Iris pigment epithelial cell (primary cell): ENCODE measurements at places on chromosomes 2 and 18.
A peak's percentile ranks its signal among the peaks of the same experiment; 100 is the strongest.

GRCh38 chr2:28670856-28671255 is 80.8 kb upstream of the PPP1CB start:
- DNase-seq: no peak

GRCh38 chr18:22566703-22567420 is 149.1 kb upstream of the CTAGE1 start:
- no peak for DNase-seq

GRCh38 chr2:153476816-153477635 is 1.5 kb downstream of the RPRM start:
- no peak for DNase-seq

- no peak for DNase-seq
These were observed 757.7 kb downstream of the KCNJ3 start for GRCh38 chr2:155456222-155456621.

- DNase-seq: peak; percentile 11
These were observed 120.9 kb upstream of the CCDC195 start for GRCh38 chr2:224837066-224837465.

DNA sequence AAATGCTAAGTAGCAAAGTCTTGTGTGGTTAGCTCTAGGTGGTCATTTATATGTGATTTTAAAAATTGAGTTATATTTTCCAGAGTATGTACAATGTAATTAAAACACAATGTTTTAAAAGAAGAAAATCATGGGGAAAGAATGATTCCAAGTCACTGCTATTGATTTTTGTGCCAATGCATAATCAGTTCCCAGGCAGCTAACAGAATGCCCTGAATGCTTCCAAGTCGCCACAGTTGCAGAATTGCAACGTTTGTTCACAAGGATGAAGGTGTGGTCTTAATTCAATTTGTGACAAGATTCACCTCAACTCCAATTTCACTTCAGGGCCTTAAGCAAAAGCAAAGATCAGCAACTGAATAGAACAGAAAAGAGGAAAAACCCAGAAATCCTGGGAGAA is 200.4 kb downstream of the SPP2 start:
- no peak for DNase-seq

DNA sequence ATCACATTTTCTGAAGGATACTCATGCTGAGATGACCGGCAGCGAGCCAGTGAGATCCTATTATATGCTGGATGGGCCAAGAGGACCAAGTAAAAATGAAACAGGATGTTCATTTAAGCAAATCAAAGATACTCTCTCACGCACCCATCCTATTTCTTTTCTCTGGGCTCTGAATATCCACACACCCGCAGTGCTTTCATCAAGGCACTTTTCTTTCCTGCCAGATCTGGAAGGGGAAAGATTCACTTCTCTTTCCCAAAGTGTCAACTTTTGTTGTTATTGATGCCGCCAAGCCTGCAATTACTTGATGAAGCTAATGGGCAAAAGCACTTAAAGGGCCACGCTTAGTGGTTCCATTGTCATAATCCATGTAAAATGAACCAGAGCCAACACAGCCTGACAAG is 191.9 kb upstream of the CHAC2 start:
- no peak for DNase-seq

GRCh38 chr2:88011011-88011410 is 5.3 kb downstream of the RNU2-63P start:
- DNase-seq: no peak

DNA sequence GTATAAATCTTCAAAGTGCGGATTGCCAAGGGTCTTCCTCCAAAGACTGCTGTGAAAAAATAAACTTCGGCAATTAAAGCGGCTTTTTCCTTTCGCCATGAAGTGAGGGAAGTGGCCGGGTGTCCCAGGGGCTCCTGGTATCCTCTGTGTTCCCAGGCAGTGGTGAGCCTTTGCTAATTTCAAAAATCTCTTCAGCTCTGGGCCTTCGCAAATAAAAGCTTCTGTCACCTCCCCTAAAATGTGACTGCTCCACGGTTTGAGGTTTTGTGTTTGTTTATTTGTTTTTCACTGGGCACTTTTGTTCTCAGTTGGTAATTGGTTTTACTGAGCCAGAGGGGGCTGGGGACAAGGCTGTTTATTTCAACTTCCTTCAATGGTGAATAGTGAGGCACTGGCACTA is 270.1 kb upstream of the POU3F3 start:
- no peak for DNase-seq

DNA sequence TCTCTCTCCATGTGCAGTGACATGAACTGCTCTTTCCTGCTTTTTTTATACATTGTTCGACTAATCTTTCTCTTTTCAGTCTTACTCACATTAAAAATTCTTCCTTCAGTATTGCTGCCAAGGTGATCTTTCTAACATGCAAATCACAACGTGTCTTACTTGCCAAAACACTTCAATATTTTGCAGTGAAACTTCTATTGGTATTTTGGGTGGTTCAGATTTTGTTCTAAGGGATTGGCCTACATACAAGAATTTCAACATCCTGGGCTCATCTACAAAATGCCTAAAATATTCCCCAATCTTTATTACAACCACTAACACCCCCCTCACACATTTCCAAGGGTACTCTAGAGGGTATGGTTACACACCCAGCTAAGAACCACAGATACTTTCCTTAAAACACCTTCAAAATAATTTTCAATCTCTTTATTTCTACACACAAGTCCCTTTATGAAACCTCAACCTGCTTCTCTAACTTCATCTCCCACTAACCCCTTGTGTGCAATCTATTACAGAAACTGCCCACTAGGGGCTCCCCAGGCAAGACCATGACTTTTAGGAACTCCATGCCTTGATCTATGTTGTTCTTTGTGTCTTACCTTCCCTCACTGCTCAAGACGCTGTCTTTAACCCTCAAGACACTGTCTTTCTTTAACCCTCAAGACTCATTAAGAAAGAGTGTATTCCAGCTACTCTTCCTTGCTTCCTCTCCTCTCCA is 50.9 kb downstream of the COL3A1 start:
- DNase-seq: no peak

- no peak for DNase-seq
These were observed 457.2 kb upstream of the TRIB2 start for GRCh38 chr2:12259493-12259892.

DNA sequence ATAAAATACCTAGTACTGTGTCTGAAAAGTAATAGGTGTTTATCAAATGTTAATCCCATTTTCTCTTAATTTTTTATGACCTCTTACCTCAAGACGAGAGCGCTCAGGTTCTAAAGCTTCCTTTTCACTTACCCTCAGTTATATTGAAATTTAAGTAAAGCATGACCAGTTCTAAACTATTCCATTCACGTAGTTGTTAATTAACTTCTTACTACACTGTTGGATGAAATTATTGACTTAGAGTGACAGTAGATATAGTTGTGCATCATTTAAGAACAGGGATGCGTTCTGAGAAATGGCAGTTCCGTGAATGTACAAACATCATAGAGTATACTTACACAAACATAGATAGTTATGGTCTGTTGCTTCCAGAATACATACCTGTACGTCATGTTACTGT is 20.1 kb upstream of the HTR2B start:
- no peak for DNase-seq

GRCh38 chr2:84641021-84641420 is 124.7 kb downstream of the DNAH6 start:
- peak; percentile 2 for DNase-seq

DNA sequence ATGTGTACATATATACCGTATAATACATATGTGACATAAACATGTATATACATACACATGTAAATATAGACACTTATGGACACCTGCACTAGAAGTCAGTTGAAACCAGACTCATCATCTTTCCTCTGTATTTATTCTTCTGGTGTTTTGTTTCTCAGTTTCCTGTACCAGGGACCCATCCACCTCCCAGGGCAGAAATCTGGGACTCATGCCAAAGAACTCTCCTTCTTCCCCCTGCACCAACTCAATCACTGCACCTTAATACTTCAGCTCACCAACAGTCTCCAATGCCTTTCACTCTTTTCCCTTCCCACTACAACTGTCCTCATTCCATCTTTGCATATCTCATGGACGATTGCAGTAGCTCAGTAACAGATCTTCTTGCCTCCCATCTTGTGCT is 428.0 kb downstream of the FBXO15 start:
- no peak for DNase-seq

DNA sequence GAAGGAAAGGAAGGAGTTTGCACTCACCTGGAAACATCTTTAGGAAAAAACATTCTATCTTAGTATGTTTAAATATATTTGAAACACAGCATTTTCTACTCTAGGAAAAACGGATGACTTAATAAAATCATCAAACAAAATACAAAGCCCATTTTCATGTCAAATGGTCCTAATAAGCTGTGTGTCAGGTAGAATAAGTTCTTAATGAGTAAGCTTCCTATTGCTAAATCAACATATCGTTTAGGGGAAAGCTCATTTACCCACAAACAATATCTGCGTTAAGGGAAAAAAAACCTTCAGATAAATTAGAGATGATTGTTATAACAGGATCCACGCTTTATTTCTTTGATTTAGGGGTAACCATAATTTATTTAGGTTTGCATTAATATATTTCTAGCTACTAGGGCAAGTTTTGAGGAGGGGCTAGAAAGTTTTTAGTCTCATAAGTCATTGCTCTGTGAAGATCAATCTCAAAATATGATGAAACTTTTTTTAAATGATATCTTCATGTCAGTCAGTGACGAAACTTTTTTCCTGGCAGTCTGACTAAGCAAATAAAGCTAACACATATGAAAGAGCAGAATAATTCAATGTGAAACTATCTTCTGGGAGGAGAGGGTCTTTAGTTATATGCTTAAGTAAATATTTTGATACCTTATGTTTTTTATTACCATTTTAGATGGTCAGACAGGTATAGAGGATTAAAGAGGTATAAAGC is 147.1 kb downstream of the WDSUB1 start:
- DNase-seq: peak; percentile 88

DNA sequence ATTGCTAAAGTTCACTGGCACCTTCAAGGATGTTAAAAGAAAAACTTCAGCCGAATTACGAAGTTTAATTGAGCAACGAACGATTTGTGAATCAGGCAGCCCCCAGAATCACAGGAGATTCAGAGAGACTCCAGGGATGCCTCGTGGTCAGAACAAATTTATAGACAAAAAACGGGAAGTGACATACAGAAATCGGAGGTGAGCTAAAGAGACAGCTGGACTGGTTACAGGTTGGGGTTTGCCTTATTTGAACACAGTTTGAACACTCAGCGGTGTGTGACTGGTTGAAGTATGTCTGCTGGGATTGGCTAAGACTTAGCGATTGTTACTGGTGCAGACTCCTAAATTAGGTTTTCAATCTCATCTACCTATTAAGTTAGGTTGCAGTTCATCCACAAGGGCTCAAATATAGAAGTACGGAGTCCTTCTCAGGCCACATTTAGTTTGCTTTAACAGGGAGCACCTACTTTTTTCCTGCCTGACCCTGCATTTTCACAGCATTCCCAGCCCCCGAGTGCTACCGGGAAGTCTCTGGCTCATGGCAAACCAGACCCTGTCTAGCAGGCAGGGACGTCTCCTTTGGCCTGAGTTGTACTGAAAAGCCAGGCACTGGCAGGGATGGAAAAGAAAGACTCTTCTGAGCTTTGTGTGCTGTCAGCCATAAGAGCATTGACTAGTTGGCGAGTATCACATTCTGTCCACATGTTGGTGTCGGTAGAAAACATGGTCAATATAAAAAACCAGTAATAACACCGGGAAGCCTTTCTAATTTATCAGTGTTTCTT is 41.1 kb downstream of the CDCA7 start:
- DNase-seq: no peak

DNA sequence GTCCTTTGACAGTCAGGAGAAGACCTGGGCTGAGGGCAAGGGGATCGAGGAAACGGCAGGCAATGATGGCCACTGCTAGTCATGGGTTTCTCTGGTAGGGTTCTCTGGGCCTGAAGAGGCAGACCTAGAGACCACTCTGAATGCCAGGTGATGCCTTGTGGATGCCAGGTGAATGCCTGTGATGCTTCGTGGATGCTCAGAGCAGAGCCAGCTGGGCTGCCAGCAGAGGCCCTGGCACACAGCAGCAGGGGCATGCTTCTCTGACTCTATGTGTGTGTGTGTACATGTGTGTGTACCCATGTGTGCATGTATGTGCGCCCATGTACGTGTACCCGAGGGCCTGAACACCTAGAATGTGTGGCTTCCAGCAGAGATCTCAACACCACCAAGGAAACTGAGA is 172.0 kb downstream of the TNS1 start:
- DNase-seq: no peak

- DNase-seq: no peak
These were observed 26.3 kb downstream of the ASAP2 start for GRCh38 chr2:9232886-9233285.

GRCh38 chr2:201966691-201967438 is 66.8 kb upstream of the FZD7 start:
- no peak for DNase-seq

- no peak for DNase-seq
These were observed 3.9 kb downstream of the TTL start for GRCh38 chr2:112485849-112486248.

- no peak for DNase-seq
These were observed 56.7 kb downstream of the LBH start for GRCh38 chr2:30287857-30288513.

DNA sequence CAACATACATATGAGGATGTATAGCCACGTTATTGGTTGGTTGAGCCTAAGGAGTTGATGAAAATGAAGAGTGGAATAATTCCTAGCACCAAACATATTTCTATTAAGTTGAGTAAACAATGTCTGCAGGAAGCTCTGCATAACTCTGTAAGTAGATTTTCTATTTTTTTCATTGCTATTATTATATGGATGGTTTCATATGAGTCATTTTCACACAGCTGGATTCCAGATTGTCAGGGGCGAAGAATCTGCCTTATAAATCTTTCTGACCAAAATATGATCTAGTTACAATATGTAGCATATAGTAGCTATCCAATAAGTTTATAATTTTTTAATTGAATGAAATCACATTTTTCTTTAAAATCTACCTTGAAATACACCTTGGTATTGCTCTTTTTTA is 468.0 kb upstream of the PKDCC start:
- peak; percentile 8 for DNase-seq

DNA sequence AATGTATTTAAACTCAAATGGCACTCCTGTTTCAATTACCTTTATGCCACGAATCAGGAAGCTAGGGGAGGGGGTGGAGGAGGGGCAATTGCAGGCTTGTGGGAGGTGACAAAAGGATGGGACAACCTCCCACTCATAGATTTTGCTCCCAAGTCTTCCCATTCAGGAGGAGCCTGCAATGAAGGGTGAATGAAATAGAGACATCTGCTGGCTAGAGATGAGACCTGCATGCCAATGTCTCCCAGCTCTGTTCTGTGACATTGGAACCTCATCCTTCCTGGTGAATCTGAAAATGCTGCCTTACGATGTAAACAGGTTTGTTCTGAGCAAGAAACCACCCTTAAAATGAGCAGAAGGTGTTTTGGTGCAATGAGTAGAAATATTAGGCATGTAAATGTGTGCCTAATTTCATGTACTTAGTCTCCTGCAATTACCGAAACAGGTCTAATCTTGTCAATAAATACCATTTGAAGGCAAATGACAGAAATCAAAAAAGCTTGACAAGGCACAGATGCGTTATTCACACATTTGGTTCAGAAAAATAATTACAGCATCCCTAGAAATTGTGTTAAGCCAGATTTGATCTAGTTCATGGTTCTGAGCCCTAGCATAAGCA is 2.7 kb upstream of the PID1 start:
- DNase-seq: peak; percentile 82
